Activated naive CD4-positive, alpha-beta T cell treated with anti-CD3 and anti-CD28 coated beads for 36 hours (primary cell): ENCODE measurements at places on chromosomes 3 and 15. TPM values are rescaled to one million over a fixed set of nuclear protein-coding genes. Genes with fewer than 3 reads are reported as not detected.

STXBP5L gene
- total RNA-seq: not detected

ESYT3 gene
- 1.1 TPM for total RNA-seq

NEK11 gene
- 1.1 TPM for total RNA-seq

USP4 gene
- 68.0 TPM for total RNA-seq

LRTM1 gene
- not detected for total RNA-seq

CDHR4 gene
- total RNA-seq: not detected

TM4SF4 gene
- total RNA-seq: not detected

UBA3 gene
- total RNA-seq: 66.0 TPM

RASGRF1 gene
- total RNA-seq: not detected

PRSS50 gene
- total RNA-seq: not detected

CD86 gene
- total RNA-seq: not detected

GRCh38 chr3:170709046-170709445 is 123.2 kb upstream of the SLC7A14 start:
- DNase-seq: no peak

DNA sequence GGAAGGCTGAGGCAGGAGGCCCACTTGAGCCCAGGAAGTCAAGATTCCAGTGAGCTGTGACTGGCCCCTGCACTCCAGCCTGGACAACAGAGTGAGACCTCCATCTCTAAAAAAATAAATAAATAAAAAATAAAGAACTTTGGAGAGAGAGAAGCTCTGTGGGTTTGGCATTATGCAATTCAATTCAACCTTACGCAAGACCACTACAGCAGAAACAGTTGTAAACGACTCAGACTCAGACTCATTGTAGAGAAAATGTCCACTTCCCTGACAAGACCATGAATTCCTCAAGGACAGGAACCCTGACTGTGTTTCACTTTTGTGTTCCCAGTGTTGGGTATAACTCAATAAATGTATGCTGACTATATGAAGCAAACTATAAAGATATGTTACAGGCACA is 90.3 kb upstream of the C3orf80 start:
- no peak for DNase-seq

DNA sequence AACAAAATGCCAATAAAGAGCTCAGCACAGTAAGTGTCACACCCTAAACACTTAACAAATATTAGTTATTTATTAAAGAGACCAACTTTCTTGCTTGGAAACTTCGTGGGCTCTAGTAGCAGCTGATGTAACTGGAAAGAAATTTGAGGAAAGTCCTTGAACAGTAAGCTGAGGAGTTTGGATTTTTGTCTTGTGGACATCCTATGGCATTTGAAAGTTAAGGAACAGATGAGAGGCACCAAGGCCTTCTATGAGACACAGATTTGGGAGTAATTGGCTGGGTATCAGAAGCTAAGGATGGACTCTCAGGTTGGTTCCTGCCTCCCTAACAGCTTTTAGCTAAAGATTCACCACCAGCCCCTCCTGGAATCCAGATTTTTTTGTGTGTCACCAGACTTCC is 59.7 kb upstream of the FILIP1L start:
- no peak for DNase-seq

- DNase-seq: no peak
These were observed 2.1 kb upstream of the AMOTL2 start for GRCh38 chr3:134376385-134376765.

GRCh38 chr15:72411544-72411943 is 13.4 kb downstream of the TMEM202 start:
- no peak for DNase-seq

GRCh38 chr15:66038387-66039116 is 169.3 kb downstream of the RAB11A start:
- DNase-seq: no peak

DNA sequence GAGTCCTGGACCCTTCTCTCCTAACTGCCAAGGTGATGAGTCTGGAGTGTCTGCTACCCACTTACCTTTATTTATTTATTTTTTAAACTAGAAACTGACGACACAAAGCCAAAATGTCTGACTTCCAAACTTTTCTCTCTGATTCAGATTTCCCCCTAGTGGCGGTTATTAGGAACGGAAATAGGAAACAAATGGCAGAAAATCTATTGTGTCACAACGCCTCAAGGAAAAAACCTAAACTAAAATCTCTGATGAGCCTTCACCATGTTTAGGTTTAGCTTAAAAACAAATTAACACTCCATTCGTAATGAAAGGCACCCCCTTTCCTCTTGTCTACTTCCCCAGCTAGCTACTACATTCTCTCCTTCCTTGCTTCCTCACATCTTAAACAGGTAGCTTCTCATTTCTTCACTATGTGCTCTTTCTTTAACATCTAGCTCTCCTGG is 94.0 kb upstream of the MEX3B start:
- no peak for DNase-seq

DNA sequence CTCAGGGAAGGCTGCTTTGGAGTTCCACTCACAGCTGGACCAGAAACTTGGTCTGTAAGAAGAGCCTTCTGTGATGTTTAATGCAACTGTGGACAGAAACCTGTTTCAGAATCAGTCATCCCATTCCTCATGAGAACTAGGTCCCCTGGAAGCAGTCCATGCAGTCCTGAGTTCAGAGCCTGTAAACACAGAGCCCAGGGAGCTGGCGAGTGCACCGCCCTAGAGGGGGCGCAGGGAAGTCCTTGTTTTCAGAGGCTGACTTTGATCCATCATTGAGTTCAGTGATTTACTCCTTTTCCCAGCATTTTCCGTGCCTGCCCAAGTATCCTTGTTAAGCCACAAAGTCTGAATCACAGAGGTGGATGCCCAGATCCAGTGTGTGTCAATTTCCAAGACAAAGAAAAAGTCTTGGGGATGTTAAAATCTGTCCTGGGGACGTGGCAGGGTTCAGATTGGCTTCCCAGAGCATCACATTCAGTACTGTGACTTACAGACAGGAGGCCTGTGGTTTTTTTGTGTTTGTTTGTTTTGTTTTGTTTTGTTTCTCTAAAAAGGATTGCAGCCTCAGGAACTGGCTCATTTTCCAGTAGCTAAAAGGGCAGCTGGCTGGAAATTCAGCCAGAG is 9.8 kb upstream of the TXNRD3 start:
- DNase-seq: no peak

DNA sequence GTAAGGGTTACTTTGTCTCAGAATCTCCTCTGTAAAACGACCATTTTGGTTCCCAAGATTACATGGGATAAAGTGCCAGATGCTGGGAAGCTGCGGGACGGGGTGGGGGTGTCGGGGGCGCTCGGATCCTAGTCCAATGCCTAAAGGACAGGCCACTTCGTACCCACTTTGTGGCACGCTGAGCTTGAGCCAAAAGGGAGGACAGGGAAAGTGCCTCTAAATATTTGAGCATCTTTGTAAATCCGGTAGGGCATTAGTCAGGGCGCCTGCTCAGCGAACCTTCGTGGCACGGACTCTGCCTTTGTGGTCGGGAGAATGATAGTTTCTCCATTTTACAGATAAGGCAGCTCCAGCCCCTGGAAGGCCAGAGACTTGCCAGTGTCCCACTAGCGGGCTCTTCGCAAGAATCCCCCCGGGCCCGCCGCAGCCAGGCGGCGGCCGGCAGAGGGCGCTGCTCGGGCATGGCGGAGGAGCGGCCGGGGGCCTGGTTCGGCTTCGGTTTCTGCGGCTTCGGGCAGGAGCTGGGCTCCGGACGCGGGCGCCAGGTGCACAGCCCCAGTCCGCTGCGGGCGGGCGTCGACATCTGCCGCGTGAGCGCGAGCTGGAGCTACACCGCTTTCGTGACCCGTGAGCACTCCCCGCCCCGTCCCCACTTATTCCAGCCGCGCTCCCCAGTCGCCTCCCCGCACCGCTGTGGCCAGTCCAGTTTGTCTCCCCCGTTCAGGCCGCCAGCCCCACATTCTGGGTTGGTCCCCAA is 1.8 kb downstream of the RCCD1 start:
- DNase-seq: peak; percentile 59

DNA sequence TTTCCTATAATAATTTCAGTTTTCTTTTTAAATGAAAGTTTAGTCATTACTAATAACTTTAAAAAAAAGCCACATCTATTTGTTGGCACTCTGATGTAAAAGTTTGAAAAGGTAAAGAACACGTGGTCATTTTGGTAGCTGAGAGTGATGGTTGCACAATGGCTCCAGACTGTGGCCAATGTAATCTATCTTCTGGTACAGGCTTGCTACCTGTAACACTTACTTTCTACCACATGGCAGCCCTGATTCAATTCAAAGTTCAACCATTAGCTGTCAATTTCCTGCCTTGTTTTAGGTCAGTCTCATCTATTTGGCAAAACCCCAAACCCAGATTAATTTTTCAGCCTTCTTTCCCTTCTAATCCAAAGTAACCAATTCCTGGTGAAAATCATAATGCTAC is 126.1 kb downstream of the TUSC7 start:
- no peak for DNase-seq

GRCh38 chr15:61195116-61196002 is 33.7 kb downstream of the RORA start:
- peak; percentile 6 for DNase-seq

- DNase-seq: no peak
These were observed 30.2 kb upstream of the IREB2 start for GRCh38 chr15:78407608-78408354.

DNA sequence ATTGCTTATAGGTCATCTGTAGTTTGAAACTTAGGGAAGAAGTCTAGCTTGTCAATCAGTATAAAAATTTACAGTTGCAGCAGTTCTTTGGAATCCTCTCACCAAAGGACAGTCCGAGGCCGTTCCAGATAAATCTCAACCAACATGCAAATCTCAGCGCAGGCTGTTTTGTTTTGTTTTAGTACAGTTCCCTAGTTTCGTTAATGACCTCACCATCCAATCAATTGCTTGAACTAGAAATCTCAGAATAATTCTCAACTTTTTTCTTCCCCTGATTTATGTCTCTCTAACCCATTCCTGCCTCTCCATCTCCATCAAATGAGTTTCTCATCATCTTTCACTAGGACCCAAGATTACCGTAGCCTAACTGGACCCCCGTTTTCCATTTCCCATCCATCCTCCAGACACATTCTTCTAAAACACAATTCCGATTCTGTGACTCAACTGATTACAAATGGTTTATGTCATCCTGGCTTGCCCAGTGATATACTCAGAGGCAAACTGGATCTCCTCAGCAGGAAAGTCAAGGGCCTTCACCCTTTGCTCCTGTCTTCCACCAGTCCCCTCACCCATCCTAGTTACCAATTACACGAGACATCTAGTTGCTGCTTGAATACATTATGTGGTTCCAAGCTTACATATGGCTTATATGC is 1.3 kb downstream of the SMCO1 start:
- DNase-seq: no peak

- no peak for DNase-seq
These were observed 52.0 kb upstream of the CCNB2 start for GRCh38 chr15:59052915-59053407.

DNA sequence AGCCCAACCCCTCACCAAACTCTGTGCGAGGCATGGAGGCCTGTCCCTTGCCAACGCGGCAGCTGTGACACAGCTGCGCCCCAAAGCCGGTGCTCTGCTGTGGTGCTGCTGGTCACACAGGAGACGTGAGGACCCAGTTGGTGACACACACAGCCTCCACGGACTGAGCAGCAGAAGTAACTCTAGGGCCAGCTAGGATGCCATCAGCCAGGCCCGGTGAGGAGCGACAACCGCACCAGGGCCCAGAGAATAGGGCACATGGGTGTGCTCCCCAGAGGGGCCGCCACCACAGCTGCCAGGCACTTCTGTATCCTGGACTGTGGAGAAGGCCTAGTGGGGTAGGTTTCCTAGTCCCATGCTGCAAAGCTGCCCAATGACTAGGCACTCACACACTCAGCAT is 10.7 kb downstream of the ZXDC start:
- DNase-seq: no peak

GRCh38 chr3:161691677-161692076 is 195.1 kb downstream of the OTOL1 start:
- DNase-seq: no peak
